Activated gamma-delta T cell treated with Interleukin-2 at 50 U/mL for 16 hours (primary cell): ENCODE measurements at places on chromosomes 16 and 17.

- no peak for DNase-seq
These were observed 7.9 kb downstream of the ZNF598 start for GRCh38 chr16:2001456-2002355.

GRCh38 chr16:61324044-61324443, 712.2 kb downstream of the CDH8 start:
- DNase-seq = no peak

GRCh38 chr17:74759243-74759801, 10.9 kb downstream of the NHERF1 start:
- DNase-seq = peak; percentile 62

- no peak for DNase-seq
These were observed 2.5 kb downstream of the TAC4 start for GRCh38 chr17:49845321-49845720.

DNA sequence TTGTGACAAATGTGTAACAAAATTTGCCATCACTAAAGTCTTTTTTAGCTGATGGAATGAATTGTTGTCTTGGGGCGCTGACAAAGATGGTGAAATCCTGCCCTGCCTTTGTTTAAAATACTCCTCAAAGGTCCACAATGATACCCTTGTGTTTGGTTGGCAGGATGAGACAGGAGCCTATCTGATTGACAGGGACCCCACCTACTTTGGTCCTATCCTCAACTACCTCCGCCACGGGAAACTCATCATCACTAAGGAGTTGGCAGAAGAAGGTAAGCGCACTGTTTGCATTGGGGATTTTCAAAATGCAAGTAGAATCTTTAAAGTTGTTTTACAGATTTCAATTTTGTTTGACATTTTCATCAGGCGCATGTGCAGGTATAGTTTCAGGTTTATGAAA, 2.0 kb downstream of the KCTD2 start:
- DNase-seq = no peak

DNA sequence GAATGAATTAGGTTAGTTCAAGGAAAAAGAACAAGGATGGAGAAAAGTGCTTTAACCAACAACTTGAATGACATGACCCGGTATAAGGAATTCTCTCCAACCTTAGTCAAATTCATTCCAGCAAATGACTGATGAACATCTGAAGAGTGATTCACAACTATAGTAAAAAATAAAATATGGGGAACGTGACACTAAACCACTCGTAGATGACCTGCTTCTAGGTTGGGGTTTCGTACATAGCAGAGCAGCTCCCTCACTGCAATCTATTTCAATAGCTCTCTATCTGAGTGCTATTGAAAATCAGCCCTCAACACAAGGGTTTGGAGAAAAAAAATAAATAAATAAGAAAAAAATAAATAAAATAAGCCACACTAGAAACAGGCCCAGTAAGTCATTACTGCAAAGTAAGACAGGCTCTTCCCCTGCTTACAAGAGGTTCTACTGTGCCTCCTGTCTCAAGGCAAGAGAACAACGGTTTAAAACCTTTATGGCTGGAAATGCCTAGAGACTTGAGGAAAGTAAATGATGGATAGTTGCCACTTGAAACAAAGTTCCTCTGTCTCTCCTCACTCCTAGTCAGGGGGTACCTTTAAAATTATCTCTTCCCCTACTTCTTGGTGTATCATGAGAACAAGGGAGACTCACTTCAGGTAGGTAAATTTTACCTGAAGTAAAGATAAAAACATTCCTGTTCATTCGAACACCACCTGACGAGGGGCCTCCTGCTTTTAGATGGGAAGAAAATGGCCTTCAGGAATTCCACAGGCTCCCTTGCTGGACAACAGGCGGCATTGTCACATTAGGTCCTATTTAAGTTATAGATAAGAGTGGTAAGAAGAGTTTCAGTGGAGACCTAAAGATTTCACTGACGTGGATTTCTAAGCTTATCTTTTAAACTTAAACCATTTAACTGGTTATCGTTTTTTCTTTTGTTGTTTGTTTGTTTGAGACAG, 20.5 kb downstream of the COG7 start:
- DNase-seq = no peak

DNA sequence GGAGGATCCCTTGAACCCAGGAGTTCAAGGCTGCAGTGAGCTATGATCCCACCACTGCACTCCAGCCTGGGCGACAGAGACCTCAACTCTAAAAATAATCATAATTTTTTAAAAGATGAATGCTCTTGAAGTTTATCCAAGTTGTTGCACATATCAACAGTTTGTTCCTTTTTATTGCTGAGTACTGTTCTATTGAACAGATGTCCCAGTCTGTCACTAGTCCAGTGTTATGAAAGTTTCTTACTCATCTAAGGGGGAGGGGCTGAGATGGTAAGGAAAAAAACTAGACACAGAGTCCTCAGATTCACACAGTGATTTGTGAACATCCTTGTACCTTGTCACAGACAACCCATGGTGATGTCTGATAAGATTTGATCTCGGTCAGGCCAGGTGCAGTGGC, 3.9 kb downstream of the ACAP1 start:
- DNase-seq = no peak

GRCh38 chr17:43479948-43480347, 3.8 kb upstream of the DHX8 start:
- DNase-seq = no peak

- no peak for DNase-seq
These were observed 101.2 kb downstream of the ZNF423 start for GRCh38 chr16:49754495-49755312.

DNA sequence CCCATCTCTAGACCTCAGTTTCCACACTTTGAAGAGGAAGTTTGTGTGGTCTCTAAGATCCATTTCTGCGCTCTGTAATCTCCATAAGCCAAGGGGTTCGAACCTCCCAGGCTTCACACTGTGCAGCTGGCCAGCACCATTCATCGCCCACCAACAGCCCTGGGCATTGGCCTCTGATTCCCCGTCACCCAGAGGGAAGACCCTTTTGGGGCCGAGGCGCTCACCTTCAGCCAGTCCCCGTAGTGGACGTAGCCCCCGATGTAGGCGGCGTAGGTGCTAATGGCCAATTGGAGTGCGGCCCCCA, 678 bp downstream of the TMEM101 start:
- no peak for DNase-seq

GRCh38 chr17:37045351-37045922, 96.7 kb downstream of the AATF start:
- DNase-seq = no peak

- no peak for DNase-seq
These were observed 37.5 kb downstream of the DHRS7B start for GRCh38 chr17:21164216-21164615.

DNA sequence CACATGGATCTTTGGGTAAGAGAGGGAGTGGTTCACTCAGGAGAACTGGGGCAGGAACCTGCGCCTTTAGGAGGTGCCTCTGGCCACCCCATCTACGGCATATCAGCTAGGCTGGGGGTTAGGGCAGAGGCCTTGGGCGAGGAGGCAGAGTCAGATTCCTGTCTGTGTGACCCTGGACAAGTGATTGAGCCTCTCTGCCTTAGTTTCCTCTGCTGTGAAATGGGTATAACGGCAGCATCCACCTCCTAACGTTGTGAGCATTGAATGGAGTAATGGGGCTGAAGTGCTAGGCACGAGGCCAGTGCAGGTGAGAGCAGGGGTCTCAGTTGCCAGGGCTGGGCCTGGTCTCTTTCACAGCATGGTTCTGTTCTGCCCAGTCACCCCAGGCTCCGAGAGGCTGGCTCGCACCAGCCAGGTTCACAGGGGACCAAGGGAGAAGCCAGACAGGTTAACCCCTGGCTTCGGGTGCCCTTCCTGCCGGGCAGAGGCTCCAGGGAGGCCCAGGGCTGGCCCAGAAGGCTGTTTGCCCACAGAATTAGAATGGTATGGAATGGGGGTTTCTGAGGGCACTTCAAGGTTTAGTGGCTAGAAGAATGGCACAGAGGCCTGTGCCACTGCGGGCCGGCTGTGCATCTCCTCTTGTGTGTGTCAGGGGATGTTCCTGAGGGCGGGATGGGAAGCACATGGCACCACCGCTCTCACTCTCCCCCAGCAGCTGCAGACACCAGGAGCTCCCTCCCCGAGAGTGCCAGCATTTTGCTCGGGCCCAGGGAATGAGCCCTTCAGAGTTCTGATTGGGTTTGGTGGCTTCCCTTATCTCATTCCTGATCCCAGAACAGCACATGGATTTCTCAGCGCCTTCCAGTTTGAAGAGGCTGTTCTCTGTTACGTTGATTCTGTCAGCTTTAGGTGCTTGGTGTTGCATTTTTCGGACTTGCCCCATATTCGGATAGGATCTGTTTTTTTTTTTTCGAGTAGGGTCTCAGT, 23.8 kb downstream of the UNC13D start:
- DNase-seq = no peak

GRCh38 chr17:29189355-29189754, 9.2 kb upstream of the MYO18A start:
- DNase-seq = no peak

- no peak for DNase-seq
These were observed 88.4 kb downstream of the PLXDC1 start for GRCh38 chr17:39062846-39063680.

- no peak for DNase-seq
These were observed 188.2 kb downstream of the CCT6B start for GRCh38 chr17:34773036-34773435.

DNA sequence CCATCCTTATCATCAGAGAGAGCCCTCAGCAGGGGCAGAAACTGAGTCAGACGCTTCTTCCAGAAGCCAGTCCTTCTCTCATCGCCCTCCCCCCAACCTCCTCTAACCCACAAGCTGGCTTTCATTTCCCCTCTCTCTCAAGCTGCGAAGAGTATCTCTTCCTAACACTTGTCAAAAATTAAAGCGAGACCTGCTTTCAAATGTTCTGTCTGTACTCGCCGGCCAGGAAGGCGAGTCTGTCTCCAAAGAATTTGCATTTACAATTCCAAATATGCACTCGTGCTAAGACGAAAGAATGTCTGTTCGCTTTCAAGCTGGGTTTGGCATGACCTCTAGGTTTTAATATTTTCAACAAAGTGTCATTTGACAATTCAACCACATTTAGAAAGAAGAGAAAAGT, 140.4 kb downstream of the RGS9 start:
- no peak for DNase-seq

DNA sequence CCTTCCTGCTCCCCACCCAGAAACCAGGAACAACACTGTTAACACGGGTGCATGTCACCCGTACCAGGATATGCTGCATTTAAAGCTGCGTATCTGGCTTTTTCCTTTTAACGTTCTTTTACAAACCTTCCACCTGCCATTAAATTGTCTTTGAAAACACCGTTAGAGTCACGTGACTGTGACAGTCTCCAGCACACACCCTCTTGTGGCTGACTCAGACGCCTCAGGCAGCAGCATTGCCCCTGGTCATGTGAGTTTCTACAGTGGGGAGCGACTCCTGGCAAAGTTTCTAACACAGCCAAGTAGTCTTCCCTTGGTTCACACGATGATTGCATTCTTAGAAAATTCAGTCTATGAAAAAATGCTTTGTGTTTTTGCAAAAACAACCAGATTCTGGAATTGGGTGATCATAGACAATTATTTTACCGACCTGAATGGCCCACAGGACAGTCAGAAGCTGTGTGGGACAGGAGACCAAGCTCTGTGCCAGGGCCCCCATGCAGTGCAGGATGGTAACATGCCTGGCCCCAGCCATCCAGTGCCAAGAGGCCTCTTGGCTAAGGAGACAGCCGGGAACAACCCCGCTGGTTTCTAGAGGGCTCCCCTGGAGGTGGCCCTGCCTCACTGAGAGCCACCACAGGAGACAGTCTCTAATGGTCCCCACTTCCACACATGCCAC, 199.1 kb downstream of the KATNIP start:
- DNase-seq = peak; percentile 16

GRCh38 chr17:76581515-76581914, 4.1 kb downstream of the ST6GALNAC2 start:
- no peak for DNase-seq

- DNase-seq = no peak
These were observed 13.2 kb upstream of the ITGA2B start for GRCh38 chr17:44402564-44403172.

DNA sequence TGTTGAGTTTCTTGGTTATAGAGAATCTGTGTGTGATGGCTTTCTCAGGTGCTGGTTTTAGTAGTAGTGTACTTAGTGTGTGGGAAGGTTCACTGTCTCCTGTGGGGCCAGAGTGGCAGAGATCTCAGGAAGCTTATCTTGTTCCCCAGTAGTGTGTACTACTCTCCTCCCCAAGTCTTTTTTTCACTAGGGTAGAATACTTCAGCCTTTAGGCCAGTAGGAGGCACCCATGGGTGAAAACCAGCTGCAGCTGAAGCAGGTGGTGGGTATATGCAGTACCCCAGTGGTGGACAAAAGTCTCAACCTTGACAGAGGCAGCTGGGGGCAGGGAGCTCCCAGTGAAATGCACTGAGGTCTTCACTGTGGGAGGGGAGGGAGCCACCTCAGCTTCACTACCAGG, 109.9 kb downstream of the PHKB start:
- no peak for DNase-seq

- no peak for DNase-seq
These were observed 12.0 kb upstream of the ENDOV start for GRCh38 chr17:80402959-80403358.

DNA sequence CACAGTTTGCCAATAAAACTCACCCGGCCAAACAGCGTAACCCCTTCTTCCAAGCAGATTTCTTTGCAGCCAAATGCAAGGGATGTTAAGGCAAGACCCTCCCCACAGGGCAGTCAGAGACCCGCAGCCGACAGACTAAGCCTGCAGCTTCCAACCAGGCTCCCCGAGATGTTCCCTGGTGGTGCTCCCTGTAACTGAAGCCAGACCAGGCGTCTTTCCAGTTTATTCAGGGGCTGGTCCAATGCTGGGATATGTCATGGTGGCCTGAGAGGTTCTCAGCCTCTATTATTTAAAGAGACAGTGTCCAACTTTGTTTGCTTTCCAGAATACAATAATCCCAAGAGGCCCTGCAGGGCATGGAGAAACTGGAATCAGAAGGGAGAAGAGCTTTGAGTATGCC, at the start of gene PMP22:
Gene PMP22, minus strand, starts transcription at position 196 of the 400 bp plus-strand sequence. CDS start 4,599 bp downstream, outside the sequence.
- no peak for DNase-seq

GRCh38 chr17:19448341-19449268, 37.6 kb downstream of the RNF112 start:
- DNase-seq = no peak

DNA sequence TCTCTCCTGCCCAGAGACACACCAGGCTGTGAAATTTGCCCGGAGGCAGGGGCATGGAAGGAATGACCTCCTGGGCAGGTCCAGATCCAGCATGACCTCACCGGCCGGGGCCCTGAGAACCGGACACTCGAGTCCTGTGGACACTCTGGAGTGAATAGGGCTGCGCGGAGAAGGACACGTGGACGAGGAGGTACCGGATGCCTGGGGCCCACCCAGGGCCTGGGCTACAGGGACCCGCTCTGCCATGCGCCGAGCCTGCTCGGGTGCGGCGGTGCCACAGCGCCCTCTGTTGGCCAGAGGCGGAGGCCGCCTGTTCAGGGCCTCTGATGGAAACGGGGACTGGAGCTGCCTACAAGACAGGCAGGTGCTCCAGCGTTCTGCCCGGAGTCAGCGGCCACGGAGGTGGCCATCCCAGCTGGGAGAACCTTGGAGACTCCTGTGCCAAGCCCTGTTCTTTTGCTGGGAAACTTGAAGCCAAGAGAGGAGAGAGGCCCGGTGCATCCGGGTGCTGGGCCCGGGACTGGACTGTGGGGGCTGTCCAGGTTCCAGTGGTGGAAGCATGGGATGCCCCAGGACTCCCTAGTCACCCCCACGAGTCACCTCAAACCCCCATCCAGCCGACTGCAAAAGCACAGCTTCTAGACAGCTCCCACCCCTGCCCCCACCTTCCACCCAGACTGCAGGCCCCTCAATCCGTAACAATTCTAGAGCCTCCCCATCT, 19.3 kb upstream of the NXPH3 start:
- DNase-seq = peak; percentile 81
